CD8-positive, alpha-beta memory T cell (primary cell): ENCODE measurements at places on chromosomes 6 and 20.

- DNase-seq, result peak; percentile 73
Measured at GRCh38 chr20:45798935-45799642, 7.3 kb downstream of the DNTTIP1 start.

- DNase-seq, result no peak
Measured at GRCh38 chr6:71279321-71279720, 9.3 kb upstream of the OGFRL1 start.

DNA sequence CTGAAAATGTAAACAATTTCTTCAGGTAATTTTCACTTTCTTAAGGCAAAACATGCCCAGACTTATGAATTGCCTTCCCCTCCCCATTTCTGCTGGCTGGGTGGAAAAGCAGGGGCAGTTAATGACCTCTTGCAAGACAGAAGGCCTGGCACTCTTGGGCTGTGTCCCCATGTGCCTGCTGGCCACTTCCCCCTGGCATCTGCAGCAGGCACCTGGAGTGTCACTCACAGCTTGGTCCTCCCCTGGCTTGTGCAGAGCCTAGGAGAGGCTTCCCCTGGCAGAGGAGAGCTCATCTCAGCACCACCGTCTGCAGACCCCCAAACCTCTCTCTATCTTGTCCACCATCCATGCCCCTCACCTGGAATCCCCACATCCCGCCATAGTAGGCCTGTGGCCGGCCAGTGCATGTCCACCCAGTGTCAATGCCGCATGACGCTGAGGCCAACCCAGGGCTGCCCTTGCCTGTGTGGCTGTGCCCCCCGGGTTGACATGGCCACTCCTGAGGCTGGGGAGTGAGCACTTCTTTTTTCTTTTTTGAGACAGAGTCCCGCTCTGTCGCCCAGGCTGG is 83.5 kb upstream of the SLC22A23 start:
- DNase-seq, result no peak

DNA sequence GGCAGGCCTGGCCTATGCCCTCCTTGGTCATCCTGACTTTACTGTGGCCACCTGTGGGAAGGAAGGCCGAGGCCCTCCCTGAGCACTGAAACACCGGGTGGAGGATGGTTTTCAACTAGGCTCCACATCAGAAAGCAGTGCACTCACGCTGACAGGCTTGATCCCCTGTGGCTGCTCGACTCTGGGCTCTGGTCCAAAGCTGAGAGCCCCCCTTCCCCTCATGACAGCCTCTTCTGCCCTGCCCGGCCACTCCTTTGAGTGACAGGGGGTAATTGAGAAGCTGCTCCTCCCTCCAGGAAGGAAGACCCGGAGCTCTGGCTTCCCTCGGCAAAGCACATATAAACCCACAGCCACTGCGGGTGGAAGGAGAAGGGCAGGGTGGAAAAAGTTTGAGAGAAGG is 43.6 kb downstream of the MUC22 start:
- no peak for DNase-seq

- DNase-seq, result no peak
Measured at GRCh38 chr6:150058231-150058792, 10.6 kb downstream of the ULBP3 start.

- DNase-seq, result no peak
Measured at GRCh38 chr6:122098201-122098678, 301.2 kb upstream of the HSF2 start.

DNA sequence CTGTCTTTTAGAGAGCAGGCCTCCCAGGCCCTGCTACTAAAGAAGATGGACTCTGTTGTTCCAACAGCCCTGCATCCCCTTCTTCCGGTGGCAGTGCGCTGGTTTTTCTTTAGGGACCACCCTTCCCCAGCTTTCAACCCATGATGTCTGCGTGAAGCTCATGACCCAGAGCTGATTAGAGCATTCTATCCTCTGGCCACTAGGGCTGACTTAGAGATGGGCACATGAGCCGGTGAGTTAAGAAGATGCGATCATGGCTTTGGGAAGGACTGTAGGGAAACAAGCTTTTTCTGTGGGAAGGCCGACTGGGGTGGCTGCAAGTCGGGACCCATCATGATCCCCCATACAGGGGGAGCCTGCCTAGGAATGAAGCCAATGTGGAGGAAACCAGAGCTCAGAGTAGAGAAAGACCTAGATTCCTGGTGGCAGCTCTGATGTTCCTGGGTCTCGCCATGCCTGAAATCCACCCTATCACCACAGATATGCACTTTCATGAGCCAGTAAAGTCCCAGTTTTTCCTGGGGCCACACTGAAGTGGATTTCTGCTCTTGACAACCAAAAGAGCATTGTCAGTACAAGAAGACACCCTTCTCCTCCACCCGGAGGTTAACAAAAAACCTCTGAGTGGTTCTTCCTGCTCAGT is 29.1 kb upstream of the STX16 start:
- DNase-seq, result no peak

- no peak for DNase-seq
Measured at GRCh38 chr6:1903780-1904465, 294.2 kb downstream of the FOXC1 start.

DNA sequence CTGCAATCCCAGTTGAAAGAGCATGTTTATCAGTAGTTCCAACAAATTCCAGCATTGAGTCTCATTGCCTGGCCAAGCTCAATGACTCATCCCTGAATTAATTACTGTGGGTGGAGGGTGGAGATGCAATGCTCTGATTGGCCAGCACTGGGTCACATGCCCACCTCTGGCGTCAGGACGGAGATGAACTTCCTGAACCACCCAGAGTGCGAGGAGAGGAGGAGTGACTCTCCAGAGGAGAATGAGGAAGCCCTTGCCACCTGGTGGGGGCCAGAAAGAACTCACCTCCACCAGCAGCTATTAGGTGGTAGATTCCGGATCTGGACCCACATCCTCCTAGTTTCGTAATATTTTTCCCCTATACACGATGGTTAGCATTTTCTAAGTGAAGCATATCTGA is 283.9 kb downstream of the TBC1D7 start:
- DNase-seq, result no peak

- DNase-seq, result no peak
Measured at GRCh38 chr6:150503586-150504339, 95.9 kb upstream of the PLEKHG1 start.

DNA sequence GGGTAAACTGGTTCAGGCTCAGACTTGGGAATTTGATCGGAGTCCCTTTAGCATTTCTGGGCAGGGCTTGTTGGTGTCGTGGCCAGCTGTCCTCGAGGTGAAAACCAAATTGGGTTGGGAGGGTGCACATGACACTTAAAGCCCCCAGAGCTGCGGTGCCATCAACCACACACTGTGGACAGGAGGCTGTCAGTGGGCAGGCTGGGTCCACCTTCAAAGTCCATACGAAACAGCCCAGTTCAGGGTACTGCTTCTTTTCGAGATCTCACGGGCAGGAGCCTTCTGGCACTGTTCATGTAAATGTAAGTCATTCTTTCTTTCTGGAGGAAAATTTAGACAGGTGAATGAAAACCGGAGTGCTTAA is 7.0 kb downstream of the SYNJ2 start:
- DNase-seq, result no peak

GRCh38 chr6:74166849-74167248 is 470.8 kb downstream of the CD109 start:
- no peak for DNase-seq

DNA sequence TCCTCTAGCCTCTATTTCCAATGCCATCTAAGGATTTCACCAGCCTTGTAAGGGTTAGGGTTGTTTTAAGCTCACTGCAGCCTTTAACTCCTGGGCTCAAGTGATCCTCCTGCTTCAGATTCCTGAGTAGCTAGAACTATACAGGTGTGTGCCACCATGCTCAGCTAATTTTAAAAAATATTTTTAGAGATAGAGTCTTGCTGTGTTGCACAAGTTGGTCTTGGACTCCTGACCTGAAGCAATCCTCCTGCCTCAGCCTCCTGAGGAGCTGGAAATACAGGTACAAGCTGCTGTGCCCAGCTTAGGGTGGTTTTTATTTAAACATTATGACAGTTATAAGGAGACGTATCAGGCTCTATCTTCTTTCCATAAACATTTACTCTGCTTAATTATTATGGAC is 26.5 kb downstream of the ANKRD6 start:
- DNase-seq, result no peak

DNA sequence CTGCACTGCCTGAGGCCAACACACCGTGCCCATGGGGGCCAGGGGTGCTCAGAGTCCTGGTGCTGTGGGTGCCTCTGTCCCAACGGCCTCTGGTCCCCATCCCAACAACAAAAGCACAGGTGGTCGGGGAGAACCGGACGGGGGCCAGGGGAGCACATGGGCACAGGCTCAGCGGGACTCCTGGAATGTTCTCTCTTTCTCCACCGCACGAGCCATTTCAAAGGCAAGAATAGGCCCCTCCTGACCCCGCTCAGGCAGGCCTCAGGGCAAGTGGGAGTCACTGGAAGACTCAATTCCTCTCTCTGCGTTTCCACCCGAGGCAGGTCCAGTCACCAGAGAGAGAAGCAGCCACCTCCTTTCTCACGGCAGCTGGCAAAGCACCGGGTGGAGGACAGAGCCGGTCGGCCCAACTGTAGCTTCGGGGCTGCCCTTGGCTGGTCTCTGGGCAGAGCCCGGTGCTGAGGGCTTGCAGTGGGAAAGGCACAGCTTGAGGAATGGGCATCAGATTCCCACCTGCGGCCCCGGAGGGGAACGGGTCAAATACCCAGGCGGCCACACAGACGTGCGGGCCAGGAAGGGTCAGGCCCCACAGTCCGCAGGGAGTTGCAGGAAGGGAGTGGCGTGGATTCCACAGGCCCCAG is 55.2 kb downstream of the KCNQ2 start:
- DNase-seq, result no peak

DNA sequence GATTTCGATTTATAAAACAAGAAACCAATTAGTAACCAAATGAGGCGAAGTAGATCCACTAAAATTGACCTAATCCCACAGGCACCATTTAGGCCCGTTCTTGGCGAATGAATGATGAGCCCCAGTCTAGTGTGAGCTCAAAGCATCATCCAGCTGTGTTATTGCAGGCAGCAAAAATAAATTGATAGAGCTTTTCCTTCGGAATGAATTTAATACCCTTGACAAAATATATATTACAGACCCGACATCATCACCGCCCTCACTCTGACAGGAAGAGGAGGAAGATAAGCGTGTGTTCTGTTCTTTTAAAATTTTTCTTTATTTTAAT is 7.8 kb downstream of the SIM1 start:
- no peak for DNase-seq

GRCh38 chr20:48679011-48679410 is 148.8 kb downstream of the PREX1 start:
- no peak for DNase-seq

DNA sequence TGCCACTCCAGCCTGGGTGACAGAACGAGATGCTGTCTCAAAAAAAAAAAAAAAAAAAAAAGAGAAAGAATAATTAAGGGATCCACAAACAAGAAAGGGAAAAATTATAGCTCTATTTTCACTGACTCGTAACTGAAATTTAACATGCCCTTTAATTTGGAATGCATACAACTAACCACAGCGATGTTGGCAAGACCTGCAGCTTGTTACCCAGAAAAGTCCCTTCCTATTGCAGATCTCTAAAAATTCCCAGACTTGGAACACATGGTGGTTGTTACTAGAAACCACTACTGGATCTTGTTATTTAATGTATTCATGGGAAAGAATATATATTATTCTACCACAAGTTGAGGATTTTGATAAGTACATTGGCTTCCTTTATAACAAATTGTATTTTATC is 27.8 kb upstream of the SMIM28 start:
- no peak for DNase-seq

DNA sequence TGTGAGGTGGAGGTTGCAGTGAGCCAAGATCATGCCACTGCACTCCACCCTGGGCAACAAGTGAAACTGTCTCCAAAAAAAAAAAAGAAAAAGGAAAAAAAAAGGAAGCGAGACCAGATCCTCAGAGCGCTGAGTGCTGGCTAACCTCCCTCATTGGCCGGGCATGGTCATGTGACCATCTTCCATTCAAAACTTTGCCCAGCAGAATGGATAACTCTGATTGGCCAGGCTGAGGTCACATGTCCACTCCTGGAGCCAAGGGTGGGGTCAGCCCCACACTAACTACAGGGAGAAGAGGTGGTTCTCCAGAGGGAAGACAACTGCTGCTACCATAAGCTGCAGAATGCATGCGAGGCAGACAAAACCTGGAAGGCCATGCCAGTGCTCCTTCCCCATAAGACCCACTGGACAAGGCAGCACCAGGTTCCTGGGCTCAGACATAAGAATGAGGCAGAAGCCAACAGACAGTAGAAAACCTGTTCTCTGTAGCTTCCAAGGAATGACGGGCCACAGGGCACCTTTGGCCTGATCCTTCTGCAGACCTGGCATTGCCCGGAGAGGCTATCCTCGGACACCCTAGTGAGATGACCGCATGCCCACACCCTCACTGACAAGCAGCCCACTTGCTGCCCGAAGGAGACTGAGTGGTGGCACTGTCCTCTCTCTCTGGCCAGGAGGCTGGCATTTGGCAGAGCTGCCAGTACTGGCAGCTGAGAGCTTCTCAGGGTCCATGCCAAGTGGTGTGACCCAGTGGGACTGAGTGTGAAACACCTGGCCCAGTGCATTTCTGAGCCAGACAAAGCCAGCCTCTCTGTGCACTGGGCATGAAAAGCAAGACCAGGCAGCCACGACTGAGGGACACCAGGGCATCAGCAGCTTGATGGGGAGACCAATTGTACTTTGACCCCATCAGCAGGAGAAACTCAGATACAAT is 311.9 kb upstream of the SULF2 start:
- no peak for DNase-seq

- DNase-seq, result no peak
Measured at GRCh38 chr6:91694016-91694654, 1107.3 kb upstream of the MAP3K7 start.

- no peak for DNase-seq
Measured at GRCh38 chr6:160999516-160999915, 7.9 kb downstream of the MAP3K4 start.

DNA sequence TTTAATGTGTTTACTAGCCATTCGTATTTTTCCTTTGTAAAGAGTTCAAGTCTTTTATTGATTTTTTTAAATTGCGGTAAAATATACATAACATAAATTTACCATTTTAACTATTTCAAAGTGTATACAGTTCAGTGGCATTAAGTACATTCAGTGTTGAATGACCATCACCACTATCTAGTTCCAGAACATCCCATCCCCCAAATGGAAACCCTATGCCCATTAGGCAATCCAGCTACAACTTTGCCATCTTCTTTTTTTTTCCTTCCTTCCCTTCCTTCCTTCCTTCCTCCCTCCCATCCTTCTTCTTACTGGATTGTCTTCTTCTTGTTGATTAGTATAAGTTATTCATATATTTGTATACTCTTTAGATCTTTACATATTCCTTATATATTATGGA is 8.6 kb downstream of the LPIN3 start:
- DNase-seq, result no peak

DNA sequence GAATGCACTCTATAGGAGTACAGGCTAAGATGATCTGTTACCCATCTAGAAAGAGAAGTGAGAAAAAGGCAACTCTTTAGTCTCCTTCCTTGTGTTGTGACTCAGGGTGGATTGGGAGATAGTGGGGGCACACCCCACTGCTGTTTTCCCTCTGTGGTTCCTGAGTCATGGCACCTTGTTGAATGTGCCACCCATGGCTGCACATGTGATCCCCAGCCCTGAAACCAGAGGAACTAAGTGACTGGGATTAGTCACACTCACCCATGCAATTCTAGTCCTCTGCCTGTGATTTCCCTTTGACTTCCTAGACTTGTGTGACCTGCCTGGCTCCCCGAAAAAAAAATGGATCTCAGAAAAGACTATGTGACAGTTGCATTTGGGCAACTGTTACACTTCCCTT is 48.6 kb upstream of the HTR1B start:
- no peak for DNase-seq
